Esophagus squamous epithelium (tissue), 5 donors: ENCODE measurements at places on chromosomes 7 and 10.

DNA sequence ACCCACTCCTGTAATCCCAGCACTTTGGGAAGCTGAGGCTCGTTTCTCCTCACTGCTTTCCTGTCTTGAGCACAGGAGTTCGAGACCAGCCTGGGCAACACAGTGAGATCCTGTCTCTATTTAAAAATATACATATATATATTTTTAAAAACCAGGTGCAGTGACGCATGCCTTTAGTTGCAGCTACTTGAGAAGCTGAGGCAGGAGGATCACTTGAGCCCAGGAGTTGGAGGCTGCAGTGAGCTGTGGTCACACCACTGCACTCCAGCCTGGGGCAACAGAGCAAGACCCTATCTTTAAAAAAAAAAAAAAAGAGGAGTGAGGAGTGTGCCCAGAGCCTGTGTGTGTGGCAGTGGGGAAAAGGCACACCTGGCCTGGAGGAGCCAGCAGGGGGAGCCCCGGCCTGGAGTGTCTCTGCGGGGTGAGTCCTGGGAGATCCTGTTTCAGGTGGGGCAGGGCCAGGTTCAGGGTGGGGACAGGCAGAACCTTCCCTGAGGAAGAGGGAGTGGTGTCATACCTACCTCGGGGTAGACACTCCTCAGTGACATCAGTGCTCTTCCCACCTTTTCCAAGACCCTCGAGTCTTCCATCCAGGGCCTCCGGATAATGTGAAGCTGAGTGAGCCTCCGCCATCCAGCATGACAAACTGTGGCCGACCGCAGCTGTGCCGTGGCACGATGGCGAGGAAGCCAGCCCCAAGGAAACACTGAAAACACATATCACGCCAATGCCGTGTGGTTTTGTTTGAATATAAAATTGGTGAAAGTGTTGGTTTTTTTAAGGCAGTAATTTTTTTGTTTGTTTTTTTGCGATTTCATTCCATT lies 9.0 kb upstream of the ARPC1B start:
- DNase-seq = no peak

DNA sequence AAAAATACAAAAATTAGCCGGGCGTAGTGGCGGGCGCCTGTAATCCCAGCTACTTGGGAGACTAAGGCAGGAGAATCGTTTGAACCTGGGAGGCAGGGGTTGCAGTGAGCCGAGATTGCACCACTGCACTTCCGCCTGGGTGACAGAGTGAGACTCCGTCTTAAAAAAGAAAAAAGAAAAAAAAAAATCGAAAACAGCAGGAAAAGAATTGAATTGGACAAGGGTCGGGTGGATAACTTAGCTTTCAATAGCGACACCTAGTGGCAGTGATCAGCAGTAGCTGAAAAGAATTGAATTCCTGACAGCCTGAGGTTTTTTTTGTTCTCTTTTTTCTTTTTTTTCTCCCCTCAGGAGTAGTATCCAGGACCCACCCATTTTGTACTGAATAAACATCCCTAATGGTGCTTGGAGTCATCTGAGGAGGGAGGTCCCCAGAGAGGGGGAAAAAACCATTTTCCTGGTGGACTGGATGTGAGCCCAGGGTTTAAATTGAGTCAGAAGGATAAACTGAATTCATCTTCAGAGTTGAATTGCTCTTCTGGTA lies 55.1 kb downstream of the CYCS start:
- DNase-seq = no peak

GRCh38 chr10:54065106-54065505 lies 735.9 kb downstream of the PCDH15 start:
- no peak for DNase-seq

DNA sequence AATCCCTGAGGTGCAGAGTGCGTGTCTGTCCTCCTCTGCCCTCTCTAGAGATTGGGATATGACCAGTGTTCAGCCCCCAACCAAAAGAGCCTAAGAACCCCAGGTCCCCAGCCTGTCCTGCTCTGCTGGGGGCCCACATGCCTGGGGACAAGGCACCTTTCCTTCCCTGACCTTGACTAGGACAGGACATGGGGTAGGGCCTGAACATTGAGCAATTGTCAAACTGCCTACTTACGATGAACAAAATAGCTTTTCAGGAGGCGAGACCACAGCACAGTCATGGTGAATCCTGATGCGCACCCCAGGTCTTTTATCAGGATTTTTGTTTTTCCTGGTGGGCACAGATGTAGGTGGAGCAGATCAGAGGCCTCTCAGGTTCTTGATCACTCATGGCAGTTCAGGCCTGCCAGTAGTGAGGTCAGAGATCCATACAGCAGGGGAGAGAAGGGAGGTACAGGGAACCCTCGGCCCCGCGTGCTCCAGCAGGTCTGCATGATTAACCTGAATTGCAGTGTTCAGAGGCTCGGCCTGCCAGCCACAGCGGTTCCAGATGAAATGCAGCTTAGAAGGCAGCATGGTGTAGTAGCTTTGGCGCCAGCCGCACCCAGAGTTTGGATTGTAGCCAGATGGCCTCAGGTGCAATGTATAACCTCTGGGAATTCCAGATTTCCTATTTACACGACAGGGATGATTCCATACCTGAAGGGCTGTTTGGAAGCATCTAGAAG lies 191.3 kb downstream of the CUX1 start:
- no peak for DNase-seq

GRCh38 chr7:80848841-80849240 lies 70.0 kb downstream of the SEMA3C start:
- DNase-seq = no peak

DNA sequence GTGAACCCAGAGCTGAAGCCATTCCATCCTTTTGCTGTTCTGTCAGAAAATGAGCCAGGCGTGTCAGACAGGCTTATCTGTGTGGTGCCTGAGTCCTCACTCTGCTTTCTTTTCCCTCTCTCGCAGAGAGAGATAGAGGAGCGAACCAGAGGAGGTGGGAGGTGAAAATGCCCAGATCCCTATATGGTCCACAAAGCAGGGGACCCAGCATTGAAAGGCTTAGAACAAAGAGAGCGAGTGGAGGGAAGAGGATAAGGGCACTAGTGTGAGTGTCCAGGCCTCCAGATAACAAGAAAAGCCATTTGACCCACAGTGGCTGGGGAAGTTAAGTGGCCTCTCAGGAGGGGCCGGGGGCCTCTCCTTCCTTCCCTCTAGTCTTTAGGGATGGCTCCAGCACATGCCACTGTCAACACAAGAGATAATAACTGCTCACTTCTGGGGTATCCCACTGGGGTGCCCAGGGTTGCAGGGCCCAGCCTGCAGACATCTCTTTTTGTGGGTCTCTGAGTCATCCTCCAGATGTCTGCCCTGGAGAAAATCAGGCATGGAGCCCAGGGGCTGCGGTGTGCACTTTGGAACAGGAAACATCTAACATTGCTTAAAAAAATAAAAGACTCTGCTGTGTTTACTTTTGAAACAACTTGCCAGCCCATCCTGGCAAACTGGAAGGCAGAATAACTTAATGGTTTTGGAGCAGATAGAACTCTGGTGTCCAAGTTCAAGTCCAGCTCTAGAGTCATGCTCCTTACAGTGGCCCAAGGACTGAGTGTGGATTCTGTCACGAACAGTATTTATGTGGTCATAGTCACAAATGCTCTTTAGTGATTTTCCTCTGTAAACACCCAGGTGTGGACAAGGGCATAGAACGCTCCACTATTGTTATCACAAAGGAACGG lies 189.5 kb downstream of the CXCL12 start:
- DNase-seq = no peak

DNA sequence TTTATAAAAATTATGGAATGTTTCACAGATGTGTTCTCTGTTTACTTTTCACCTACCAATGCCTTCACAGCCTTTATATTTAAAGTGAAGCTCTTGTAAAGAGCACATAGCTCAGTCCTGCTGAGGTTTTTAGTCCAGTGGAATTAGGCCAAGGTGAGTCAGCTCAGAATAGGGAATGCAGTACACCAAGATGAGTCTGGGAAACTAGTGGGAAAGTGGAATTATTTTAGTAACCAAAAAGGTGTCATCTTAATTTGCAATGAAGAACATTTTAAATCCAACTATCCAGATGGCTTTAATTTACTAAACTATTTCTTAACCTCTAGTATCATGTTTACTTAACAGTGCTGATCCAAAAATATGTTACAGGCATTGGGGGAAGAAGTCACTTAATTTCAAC lies 236.3 kb upstream of the CTBP2 start:
- DNase-seq = no peak

DNA sequence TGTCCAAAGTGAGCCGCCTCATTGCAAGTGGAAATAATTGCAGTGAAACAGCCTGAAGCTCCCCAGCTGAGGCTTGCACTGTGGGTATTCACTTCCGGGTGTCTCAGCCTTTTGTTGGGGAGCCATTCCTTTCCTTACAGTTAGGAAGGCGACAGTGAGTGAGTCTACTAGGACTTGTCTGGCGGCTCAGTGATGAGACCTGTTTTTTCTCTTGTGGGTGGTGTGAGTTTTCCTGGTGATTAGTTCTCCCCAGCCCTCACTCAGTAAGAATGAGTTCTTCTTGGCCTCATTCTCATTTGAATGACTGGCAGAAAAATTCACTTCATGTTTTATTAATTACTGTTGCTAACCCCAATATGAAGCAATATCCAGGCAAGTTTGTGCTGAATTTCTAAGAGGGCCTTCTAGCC lies 2.6 kb downstream of the PGAM1 start:
- no peak for DNase-seq

DNA sequence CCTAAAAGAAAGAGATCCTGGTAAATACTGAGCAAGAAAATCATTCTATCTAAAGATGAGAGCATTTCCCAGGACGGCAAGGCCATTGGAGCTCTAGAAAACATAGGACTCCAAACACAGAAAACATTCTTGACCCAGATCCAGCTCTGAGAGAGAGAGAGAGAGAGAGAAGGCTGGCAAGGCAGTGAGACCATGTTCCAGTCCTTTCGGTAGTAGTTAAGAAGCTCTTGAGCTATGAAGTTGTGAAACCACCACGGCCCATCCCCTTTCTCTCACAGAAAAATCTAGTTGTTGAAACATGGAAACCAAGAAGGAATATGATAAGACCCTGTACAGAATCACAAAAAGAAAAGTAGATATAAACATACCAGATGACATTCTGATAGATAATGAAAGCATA lies 212.4 kb upstream of the NPSR1 start:
- no peak for DNase-seq
